ENCODE measurements at places on chromosomes 11 and 22.

DNA sequence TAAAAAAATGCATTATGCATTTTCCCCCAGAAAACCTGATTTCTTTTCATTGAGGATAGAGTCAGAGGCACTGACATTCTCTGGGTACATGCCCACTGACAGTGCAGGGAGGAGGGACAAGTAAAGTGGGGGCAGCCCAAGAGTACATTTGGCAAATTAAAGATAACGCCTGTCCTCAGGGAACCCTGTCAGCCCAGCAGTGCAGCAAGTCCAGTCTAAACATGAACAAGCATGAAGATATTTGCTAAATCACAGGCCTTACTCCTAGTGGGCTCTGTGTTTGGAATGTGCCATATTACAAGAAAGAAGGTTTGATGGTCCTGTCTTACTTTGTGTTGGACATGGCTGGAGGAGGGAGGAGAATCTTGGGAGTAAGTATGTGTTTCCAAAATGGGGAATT, 37.9 kb downstream of the AMOTL1 start:
- no peak for DNase-seq

DNA sequence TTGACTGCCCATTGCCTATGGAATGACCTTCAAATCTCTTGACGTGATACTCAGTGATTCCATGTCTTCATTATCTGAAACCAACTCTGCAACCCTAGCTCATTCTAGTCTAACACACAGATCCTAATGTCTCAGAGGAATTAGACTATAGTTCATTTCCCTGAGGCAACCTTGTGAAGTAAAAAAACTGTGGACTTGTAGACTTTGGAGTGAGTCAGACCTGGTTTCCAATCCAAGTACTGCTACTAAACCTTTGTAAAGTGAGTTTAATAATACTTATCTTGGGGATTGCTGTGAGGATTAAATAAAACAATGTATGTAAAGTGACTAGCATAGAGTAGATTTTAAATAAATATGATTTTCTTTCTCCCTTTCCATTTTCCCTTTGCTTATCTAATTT, 226.1 kb downstream of the BLID start:
- DNase-seq: no peak

DNA sequence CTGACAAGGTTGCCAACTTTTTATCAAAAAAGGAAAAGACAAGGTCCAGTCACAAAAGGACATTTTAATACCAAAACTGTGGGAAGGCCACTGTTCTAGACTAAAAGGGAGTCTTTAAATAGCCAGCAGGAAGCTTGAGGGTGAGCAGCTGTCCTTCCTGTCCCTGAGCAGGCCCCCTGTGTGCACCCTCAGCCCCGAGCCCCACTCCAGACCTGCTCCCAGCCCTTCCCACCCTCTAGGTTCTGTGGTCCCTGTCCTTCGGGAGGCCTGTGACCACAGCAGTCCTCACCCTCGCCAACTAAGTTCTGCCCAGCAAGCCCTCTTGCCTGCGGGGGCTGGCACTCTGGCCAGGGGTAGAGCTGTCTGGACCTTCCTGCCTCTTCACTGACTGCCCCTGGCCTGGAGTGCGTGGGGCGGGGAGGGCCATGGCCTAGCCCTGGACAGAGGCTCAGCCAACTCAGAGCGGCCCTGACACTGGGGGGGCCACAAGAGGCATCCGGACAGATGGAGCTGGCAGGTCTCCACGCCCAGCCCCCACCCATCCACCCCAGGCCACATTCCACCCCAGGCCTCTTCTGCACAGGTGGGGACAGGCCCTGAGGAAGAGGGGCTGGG, 1.6 kb upstream of the PLXNB2 start:
- no peak for DNase-seq

DNA sequence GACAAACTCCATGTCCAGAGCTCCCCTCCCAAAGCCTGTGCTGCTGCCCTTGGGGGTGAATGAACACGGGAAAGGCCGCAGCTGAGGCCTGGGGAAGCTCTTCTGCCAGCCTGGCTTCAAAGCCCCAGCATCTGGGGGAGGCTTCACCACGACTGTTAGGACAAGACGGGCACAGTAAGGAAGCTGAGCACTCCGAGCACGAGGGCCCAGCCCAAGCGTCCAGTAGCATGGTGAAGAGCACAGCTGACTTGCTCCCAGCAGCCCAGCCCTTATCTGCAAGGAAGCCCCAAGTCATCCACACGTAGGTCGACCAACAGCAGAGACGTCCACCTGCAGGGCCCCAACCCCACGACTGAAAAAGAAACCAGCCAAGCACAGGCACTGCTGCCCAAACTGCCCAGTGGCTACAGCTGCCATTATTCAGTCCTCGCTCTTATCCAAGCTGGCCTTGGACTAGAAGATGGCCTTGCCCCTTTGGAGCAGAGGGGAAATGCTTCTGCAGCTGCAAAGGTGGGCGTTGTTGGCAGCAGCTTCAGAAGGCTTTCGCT, 62.5 kb downstream of the SHANK2 start:
- no peak for DNase-seq

- DNase-seq: peak; percentile 62
Observed at GRCh38 chr11:64519541-64519940, 71.5 kb upstream of the SLC22A12 start.

DNA sequence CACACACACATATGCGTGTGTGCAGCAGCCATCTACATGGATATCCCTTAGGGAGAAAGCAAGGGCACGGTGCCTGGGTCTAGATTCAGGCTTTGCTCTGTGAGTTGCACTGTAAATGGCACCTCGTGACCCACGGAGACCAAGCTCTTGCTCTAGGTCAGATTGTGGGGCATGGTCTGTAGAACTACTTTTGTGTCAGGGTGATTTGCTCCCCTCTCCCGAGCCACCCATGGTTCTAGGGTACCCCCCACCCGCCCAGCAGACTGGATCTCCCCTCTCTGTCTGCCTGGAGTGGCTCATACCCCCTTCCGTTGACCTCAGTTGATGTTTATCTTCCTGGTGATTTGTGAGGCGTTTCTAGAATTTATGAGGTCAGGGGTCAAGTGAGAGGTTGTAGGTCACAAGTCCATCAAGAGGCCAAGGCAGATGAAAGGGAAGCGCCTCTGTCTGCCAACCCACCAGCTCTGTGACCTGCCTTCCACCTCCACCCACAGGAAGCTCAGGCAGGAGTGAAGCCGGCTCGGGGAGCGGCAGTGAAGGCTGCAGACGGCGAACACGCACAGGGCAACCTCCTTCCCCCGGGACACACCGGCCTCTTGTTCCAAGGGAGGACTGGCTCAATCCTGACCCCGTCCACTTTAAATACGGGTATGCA, 76.2 kb upstream of the TTLL12 start:
- no peak for DNase-seq

DNA sequence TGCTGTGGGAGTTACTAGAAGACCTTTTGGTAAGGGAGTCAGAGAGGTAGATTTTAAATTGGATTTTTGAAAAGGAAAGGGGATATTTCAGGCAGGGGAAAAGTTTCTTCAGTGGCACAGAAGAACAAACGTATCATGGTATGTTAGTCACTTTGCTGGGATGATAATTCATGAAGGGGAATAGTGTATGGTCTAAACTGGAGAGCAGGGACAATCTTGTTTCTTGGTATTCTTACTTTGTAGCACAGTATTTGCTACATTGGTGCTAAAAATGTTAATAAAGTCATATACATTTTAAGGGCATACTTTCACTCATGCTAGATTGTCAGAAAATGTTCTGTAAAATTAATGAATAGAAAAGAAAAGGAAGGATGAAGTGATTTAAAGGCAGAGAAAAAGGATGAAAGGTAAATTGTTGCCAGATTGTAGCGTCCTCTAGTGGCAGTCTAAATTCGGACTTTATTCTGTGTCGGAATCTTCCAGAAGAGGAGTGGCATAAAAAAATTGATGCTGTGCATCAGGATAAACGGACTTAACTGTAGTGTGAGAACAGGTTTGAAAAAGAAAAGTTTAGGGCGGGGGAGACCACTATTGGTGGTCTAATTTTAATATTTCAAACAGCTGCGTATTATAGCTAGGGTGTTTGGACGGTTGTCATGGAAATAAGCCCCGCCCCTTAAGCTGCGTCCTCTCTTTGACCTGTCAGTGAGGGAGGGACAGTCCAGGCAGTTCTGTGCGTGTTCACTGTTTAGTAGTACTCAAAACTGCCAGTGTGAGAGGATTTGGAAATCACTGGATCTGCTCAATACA, at the start of gene BCO2:
TSS of gene BCO2 (plus strand) at position 724 of the 810 bp plus-strand sequence. CDS start 90 bp downstream, outside the sequence.
- peak; percentile 34 for DNase-seq

- no peak for DNase-seq
Observed at GRCh38 chr11:1682225-1682905, 14.6 kb upstream of the KRTAP5-6 start.

- DNase-seq: no peak
Observed at GRCh38 chr11:67996051-67996450, 7.8 kb downstream of the UNC93B1 start.

GRCh38 chr11:125724125-125724524, 22.0 kb upstream of the PATE1 start:
- no peak for DNase-seq

DNA sequence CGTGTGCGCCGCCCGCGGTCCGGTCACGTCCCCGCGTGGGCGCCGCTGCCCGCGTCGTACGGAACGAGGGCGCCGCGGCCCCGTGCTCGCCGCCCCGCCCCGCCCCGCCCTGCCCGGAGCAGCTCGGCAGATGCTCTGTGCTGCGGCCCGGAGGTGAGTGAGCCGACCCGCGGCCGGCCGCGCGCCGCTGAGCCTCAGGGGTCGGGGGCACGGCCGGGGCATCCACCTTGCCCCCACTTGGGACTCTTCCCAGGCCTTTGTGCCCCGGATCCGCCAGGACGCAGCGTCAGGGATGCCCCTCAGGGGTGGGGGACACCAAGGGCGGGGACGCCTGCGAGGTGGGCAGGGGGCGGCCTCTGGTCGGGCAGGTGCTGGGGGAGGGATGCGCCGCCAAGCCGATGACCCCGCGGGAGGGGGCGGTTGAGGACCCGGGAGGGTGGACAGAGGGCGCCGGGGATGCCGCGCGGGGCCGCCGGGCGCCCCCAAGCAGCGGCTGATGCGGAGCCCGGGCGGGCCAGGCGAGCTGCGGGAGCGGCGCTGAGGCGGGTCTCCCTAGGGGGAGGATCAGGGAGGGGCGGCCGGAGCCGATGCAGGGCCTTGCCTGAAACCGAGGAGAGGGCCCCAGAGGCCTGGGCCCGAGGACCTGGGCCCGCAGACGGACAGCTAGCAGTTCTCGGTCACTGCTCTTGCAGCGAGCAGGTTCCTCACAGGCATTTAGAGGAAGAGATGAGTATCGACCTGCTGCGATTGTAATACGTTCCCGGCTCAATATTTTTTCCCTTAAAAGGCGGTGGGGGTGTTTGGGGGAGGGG, at the start of gene GNAZ:
TSS of gene GNAZ (plus strand) at position 102 of the 812 bp plus-strand sequence. CDS start 25,177 bp downstream, outside the sequence.
- no peak for DNase-seq

DNA sequence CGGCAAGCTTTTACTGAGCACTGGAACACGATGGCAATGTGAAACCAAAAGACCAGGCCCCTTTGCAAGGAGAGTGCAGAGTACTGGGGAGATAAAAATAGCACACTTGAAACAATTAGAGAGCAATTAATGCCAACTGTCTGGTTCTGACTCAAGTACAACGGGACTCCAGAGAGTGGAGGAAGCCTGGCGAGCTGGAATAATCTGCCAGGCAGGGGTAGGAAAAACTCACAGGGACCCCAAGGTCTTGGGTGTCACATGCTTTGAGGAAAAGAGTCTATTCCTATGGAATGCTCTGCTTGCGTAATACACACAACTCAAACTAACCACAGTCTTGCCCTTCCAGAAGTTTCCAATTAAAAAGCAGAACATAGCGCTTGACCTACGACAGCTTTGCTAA, 113.0 kb upstream of the CLMP start:
- peak; percentile 72 for DNase-seq

- no peak for DNase-seq
Observed at GRCh38 chr11:62514151-62514550, 32.5 kb downstream of the AHNAK start.

- peak; percentile 73 for DNase-seq
Observed at GRCh38 chr11:106418791-106419190, 341.3 kb downstream of the AASDHPPT start.
